Fibroblast of villous mesenchyme (primary cell): ENCODE measurements at places on chromosomes 5 and 9. TPM values are rescaled to one million over a fixed set of nuclear protein-coding genes. Genes with fewer than 3 reads are reported as not detected.

The GPR151 gene
- total RNA-seq, result not detected in 2 replicates

The HSPB3 gene
- total RNA-seq, result 1.7 and 6.1 TPM in 2 replicates

The PCDHB14 gene
- total RNA-seq, result 0.32 and 0.43 TPM in 2 replicates

The NOXA1 gene
- 0.32 TPM in 1 of 2 replicates, not detected in the other for total RNA-seq

The MXD3 gene
- 7.7 and 9.1 TPM in 2 replicates for total RNA-seq

The CCL27 gene
- total RNA-seq, result not detected in 2 replicates

The MUSK gene
- total RNA-seq, result under 0.01 TPM in 1 of 2 replicates, not detected in the other
